ENCODE measurements at places on chromosomes 16 and 17. TPM values are rescaled to one million over a fixed set of nuclear protein-coding genes. Genes with fewer than 3 reads are reported as not detected.

- peaks cover 32% of the 10 kb centered on the region for H3K27me3 ChIP-seq
- DNase-seq, result no peak
- no peaks in the 10 kb centered on the region for H3K4me1 ChIP-seq
- no peak overlapping the region for H3K4me3 ChIP-seq
- H3K27ac ChIP-seq, result no peak overlapping the region
Observed at GRCh38 chr16:84312783-84313382, 18.2 kb downstream of the WFDC1 start.

The SLC12A3 gene
- not detected for total RNA-seq

DNA sequence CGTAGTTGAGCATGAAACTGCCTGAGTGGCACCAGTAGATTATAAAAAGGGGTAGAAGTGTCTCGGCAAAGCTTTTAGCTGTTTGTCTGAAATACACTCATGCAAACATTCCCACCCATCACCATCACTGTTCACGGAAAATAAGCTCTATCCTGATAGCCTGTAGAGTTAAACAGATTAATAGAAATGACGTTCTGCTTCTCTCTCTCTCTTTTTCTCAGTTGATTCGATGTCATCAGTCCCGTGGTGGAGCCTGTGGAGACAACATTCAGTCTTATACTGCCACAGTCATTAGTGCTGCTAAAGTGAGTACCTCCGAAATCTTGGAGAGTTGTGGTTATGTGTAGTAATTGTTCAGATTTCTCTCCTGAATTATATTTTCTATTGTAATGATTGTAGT lies 224.7 kb downstream of the BCAS3 start:
- no peak for DNase-seq
- no peak overlapping the region for H3K4me3 ChIP-seq
- no peaks in the 10 kb centered on the region for H3K27me3 ChIP-seq
- peaks cover 27% of the 10 kb centered on the region for H3K4me1 ChIP-seq
- H3K27ac ChIP-seq, result peak overlapping the region; percentile 24

GRCh38 chr17:11324846-11325420 lies 83.9 kb downstream of the SHISA6 start:
- H3K27ac ChIP-seq, result no peak overlapping the region
- H3K27me3 ChIP-seq, result no peaks in the 10 kb centered on the region
- DNase-seq, result peak; percentile 65
- H3K36me3 ChIP-seq, result no peaks in the 10 kb centered on the region
- no peak overlapping the region for H3K4me3 ChIP-seq

DNA sequence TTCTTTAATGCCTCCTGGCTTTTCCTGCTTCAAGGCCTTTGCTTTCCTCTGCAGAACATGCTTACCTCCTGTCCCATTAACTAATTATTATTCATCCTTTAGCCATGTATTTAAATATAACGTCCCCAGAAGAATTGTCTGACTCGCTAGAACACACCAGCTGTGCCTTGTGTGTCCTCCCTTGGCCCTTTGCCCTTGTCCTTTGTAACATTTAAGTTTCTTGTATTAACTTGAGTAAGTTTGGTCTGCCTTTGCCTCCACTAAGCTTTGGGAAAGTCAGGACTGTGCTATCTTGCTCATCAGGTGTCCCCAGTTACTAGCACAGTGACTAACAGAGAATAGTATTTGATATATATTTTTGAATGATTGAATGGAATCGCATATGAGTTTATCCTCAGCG lies 29.6 kb upstream of the ABCA9 start:
- H3K36me3 ChIP-seq, result no peaks in the 10 kb centered on the region
- no peak overlapping the region for H3K27ac ChIP-seq
- no peaks in the 10 kb centered on the region for H3K27me3 ChIP-seq
- no peak overlapping the region for H3K4me3 ChIP-seq
